Stimulated activated CD8-positive, alpha-beta memory T cell treated with anti-CD3 and anti-CD28 coated beads, Interleukin-15, amount 100 ng/mL, for 4 hours (primary cell): ENCODE measurements at places on chromosomes 16 and 17.

GRCh38 chr17:43353393-43353792, 45.4 kb upstream of the ARL4D start:
- no peak for DNase-seq

- DNase-seq, result no peak
These were observed 237.6 kb downstream of the TANC2 start for GRCh38 chr17:63203652-63204051.

DNA sequence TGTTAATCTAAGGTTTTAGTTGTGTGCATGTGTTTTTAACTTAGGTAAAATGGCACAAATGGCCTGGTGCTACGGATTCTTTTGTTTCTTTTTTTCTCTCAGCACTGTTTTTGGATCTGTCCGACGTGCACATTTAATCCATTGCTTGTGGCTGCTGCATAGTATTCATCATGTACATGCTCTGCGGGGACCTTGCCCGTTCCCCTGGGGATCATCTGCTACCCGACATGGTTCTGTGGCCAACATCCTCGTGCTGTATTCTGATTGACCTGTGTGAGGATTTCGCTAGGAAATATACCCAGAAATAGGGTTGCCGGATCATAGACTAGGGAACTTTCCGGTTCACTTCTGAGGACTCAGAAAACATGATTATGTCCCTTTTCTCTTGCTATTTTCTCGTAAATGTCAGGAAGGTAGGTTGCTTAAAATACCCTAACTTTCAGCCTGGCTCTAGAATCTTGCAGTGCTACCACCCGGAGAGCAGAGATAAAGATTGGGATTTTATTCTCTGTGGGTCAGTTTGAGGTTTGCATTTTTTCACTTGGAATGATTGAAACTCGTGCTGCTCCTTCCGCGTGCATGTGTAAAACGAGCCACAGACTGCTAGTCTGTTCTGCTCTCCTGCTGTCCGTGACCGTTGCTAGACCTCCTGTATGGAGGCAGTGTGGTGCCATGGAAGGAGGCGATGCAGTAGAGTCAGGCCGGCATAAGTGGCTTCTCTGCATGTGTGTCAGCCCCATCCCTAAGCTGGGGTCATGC, 42.9 kb downstream of the LDHD start:
- DNase-seq, result no peak

DNA sequence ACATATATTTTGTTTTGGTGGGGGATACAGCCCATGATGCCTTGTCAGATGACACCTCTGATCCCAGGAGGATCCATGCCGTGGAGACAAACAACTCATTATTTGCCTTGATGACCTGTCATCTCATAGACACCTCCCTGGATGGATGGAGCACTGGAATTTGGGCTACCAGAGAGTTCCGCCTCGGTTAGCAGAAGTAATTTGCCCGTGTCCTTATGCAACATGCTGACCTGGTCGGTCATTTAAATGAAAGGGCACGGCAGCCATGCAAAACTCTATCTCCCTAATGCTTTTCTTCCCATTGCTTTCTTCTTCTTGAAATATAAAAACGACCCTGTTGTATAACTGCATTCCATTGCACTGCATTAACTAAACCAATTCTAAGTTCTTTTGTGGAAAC, 145.3 kb downstream of the GRIN2A start:
- no peak for DNase-seq

- DNase-seq, result no peak
These were observed 36.4 kb downstream of the SLC7A5 start for GRCh38 chr16:87832741-87833502.

- DNase-seq, result no peak
These were observed 3.4 kb upstream of the KSR1 start for GRCh38 chr17:27452828-27453227.

GRCh38 chr16:897701-898100, 73.1 kb downstream of the LMF1 start:
- DNase-seq, result no peak

- DNase-seq, result no peak
These were observed 166.5 kb upstream of the PLCG2 start for GRCh38 chr16:81612351-81613163.
